ENCODE measurements at places on chromosomes 3 and 15.

DNA sequence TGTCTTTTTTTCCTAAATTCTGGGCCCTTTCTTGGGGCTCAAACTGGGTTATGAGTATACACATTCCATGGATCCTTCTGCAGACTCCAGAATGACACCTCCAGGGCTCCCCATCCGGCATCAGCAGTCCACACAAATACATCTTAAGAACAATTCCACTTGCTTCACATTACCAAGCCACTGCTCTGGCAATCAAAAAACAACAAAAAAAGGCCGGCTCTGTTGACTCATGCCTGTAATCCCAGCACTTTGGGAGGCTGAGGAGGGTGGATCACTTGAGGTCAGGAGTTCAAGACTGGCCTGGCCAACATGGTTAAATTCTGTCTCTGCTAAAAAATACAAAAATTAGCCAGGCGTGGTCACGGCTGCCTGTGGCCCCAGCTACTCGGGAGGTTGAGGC, 49.9 kb upstream of the LPP start:
- DNase-seq, result no peak

DNA sequence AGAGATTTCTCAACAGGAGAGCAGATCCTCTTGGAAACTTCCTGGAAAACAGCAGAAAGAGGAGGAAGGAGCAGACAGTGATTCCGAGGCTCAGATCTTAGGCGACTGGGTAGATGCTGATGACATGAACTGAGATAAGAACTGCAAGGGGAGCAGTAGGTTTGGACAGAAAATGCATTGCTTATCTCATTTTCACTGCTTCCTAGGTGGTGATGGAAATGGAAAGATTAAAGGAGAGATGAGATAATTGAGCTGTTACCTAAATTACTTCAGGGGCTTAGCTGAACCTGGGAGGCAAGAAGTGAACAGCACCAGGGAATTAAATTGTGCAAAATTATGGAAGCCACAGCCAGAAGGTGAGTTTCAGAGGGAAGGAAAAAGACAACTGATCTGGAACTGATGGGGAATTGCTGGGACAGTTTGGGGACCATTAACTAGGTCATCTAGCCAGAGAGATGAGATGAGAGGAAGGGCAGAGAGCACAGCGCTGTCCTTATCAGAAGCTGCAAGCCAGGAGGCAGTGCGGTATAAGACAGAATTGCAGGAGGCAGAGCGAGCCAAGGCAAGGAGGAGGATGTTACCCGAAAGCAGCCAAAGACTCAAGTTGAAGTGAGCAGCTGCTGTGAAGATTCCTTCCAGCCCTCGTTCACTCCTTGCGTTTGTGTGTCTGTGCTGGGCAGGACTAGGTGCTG, 140.4 kb downstream of the SRGAP3 start:
- DNase-seq, result no peak

GRCh38 chr15:59276225-59277178, 69.9 kb downstream of the LDHAL6B start:
- no peak for DNase-seq

GRCh38 chr3:67515778-67516177, 138.6 kb downstream of the SUCLG2 start:
- no peak for DNase-seq

DNA sequence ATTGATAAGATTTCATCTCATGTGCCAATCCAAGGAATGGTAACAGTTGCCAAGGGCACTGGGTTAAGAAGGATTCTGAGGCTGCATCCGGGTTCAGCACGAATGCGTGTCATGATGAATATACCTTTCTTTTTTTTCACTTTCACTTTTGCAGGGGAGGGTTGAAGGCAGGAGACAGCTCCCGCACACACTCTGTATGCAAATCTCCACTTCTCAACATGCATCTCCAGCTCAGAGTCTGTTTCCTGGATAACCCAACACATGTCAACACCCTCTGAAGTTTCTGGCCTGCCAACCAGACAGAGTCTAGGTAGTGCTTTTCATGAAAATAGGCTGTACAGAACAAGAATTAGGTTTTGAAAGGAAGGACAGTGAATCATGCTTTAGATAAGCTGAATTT, 21.6 kb downstream of the B4GALT4 start:
- DNase-seq, result no peak

DNA sequence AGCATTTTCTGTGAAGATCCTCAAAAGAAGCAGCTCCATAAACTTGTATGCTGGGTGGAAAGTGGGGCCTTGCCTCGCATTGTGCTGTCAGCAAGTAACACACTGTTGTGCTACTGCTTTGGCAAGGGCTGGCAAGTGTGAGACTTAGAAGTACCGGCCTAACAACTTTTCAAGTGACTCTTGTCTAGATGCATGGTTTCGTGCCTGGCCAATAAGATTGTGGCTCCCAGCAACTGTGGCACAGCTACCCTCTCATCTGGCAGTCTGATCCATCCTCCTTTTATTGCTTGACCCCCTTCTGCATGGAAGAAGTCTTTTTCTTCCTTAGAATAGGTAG, 79.4 kb upstream of the VEPH1 start:
- DNase-seq, result no peak

- no peak for DNase-seq
These were observed 16.6 kb upstream of the APH1B start for GRCh38 chr15:63260791-63261190.

- no peak for DNase-seq
These were observed 1.3 kb downstream of the HHLA2 start for GRCh38 chr3:108297647-108298046.
